Naive thymus-derived CD4-positive, alpha-beta T cell (primary cell): ENCODE measurements at places on chromosomes 7 and 10. TPM values are rescaled to one million over a fixed set of nuclear protein-coding genes. Genes with fewer than 3 reads are reported as not detected.

Gene PON1
- not detected for polyA plus RNA-seq

Gene INSIG1
- 33.2 TPM for polyA plus RNA-seq

Gene GNAT3
- not detected for polyA plus RNA-seq

Gene AKR1C4
- polyA plus RNA-seq: not detected

Gene CNPY1
- polyA plus RNA-seq: not detected

Gene NPY4R
- not detected for polyA plus RNA-seq

Gene SLC18A2
- 0.71 TPM for polyA plus RNA-seq

Gene ZFAND2A
- polyA plus RNA-seq: 51.7 TPM

Gene FAM25C
- polyA plus RNA-seq: not detected

Gene CALML5
- not detected for polyA plus RNA-seq

Gene FLNC
- polyA plus RNA-seq: not detected

Gene CYP2C19
- not detected for polyA plus RNA-seq

Gene ACTL6B
- polyA plus RNA-seq: not detected

Gene ITPRID1
- not detected for polyA plus RNA-seq

Gene ERVW-1
- not detected for polyA plus RNA-seq

Gene ATP5MK
- polyA plus RNA-seq: 525 TPM

Gene GRM3
- polyA plus RNA-seq: not detected

Gene PDCD11
- polyA plus RNA-seq: 7.5 TPM

Gene LIPF
- not detected for polyA plus RNA-seq

Gene POP7
- polyA plus RNA-seq: 56.4 TPM

Gene COBL
- polyA plus RNA-seq: not detected

Gene SP8
- polyA plus RNA-seq: not detected

Gene CPA2
- polyA plus RNA-seq: not detected

Gene IDI2
- not detected for polyA plus RNA-seq

Gene GIMAP2
- polyA plus RNA-seq: 153 TPM

Gene LIPA
- polyA plus RNA-seq: 95.8 TPM

Gene ASB10
- not detected for polyA plus RNA-seq

Gene AZGP1
- polyA plus RNA-seq: not detected

Gene PTPN12
- polyA plus RNA-seq: 1.5 TPM

Gene OR2A12
- not detected for polyA plus RNA-seq

Gene PLAU
- not detected for polyA plus RNA-seq

Gene ANKRD61
- polyA plus RNA-seq: 0.29 TPM

Gene ZNF12
- 33.4 TPM for polyA plus RNA-seq

Gene CPA1
- polyA plus RNA-seq: not detected

Gene CYP3A7
- 0.08 TPM for polyA plus RNA-seq
